ENCODE measurements at places on chromosomes 2 and 18.

DNA sequence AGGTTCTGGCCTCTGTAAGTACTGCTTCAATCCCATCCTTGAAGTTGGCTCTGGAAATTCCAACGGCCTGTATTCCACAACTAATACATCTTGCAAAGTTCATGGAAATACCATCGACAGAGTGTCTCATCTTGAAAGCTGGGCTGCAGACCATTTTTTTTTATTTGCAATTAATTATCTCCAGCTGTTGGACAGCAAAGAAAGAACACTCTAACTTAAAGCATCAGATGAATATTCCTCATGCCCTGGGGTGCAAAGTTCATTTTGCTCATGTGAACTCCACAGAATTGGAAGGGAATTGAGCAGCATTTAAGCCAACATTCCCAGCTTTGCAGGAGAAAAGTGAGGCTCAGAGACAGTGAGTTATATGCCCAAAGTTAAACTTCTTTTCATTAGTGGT lies 96.5 kb upstream of the PIEZO2 start:
- no peak for DNase-seq

GRCh38 chr2:48066000-48066399 lies 159.7 kb upstream of the FBXO11 start:
- DNase-seq = no peak

DNA sequence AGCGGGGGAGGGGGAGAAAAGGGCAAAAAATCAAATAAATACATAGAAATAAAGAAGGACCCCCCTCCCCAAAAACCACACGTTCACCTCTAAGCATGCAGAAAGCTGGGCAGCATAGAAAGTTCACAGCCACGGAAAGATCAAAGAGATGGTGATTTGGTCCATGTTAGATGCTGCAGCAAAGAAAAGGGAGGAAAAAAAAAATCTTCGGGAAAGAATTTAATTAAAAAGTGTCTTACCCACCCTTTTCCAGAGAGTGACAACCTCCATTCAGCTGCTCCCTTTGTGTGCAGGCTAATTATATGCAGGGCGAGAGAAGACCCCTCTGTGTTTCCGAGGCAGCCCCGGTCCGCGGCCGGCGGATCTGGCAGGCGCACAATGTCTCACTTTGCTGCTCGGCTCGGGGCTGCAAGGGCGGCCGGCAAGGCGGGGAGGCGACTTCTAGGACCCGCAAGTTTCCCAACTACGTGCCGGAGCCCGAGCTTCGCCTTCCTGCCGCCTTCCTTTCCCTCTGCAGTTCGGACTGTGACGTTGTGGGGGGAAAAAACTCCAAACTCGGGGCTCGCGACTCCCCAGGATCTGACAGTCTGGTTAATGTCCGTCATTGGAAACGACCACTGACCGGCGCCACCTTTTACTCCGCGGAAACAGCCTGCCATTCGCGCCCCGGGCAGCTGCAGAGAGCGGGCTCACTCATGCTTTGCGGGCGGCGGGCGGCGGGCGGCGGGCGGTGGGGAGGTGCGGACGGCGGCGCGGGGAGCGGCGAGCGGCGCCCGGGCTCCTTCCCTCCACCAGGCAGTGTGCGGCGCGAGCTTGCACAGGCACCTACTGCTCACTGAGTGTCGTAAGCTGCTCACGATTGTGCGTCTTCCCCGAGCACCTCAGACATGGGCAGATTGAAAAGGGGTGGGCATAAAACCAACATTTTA lies at the start of gene LRRTM1:
TSS of gene LRRTM1 (minus strand) at position 844 of the 929 bp plus-strand sequence. CDS start 933 bp downstream, outside the sequence.
- no peak for DNase-seq

DNA sequence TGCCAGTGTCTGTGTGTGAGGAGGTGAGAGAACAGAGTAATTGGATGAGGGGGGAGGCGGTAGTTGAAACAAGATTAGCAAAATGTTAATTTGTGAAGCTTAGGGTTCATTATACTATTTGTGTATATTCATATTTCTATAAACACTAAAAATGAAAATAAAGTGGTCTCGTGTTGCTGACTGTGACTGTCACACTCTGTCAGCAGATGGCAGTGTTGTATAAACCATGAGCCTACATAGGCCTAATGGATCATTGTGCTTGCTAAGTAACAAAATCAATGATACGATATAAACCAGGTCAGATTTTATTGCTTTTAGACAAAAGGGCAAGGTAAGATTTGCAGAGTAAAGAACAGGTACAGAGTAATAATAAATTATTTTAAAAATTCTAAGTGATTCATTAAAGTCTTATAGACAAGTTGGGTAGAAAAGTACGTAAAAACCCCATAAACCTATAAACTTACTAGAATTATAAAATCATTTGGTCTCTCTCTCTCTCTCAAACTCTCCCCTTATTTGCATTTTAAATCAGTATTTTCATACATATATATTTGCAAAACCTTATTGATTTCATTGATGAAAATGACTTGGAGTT lies 182.7 kb downstream of the RPIA start:
- peak; percentile 56 for DNase-seq
